ENCODE measurements at places on chromosomes 3 and 15.

DNA sequence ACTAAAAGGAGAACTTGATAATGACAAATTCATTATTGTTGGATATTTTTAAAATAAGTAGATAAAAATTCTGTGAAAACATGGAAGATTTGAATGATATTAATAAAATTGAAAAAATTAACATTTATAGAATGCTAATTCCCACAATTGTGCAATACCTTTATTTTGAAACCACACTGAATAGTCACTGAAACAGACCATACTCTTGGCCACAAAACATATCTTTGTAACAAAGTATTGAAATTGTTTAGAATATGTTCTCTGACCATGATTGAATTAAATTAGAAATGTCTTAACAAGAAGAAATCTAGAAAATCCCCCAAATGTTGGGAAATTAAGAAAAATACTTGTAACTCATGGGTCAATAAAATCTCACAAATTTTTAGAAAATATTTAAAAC, 49.2 kb downstream of the ARHGAP11B start:
- DNase-seq: no peak

DNA sequence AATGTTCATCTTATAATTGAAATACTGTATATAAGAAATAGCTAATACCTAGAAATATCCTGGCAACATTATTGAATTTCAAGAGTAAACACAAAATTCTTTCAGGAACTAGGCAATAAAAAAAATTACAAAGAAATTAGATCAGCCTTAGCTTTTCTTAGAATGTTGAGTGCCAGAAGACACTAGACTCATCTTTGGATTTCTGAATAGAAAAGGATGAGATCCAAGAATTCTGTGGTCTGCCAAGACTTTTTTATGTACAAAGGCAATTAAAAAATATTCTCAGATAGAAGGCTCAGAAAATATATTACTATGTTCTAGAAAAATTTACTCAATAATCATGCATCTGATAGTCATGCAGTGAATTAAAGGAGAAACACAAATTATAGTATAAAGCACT, 294.5 kb upstream of the CDIN1 start:
- DNase-seq: no peak

GRCh38 chr3:117922039-117922438, 1112.6 kb downstream of the IGSF11 start:
- DNase-seq: no peak

- no peak for DNase-seq
Measured at GRCh38 chr3:65493371-65493882, 545.3 kb downstream of the MAGI1 start.

DNA sequence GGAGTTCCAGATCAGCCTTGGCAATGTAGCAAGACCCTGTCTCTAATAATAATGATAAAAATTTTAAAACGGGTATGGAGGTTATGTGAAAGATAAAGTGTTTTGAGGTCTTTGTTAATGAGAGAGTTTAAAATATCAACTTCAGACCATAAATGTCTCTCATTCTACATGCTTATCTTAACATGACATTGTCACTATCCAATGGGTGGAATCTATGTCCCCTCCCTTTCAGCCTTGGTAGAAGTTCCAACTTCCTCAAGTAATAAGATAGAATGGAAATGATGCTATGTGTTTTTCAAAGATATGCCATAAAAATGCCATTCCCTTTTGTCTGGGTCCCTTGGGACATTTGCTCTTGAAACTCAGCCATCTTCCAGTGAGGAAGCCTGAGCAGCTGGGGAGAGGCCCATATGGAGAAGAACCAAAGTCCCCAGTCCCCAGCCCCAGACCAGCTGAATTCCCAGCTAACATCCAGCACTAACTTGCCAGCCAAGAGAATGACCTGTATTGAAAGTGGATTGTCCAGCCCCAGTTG, 17.0 kb downstream of the RPSA start:
- DNase-seq: no peak
